ENCODE measurements at places on chromosomes 2 and 18.

DNA sequence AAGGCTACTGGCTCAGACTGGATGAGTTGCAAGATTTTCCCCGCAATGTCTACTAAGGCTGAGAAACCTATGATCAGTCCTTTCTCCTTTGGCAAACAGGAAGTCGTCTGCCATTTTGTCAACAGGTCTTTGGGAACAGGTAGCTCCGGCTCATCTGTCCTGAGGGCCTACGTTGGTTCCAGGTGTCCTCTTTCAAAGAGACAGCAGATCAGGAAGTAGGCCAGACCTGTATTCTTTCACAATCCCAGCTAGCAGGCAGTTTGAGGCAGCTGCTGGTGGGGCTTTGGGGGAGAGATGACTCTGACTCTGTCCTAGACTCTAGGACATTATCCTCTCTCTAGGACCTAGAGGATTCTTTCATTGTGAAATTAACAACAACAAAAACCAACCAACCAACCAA is 98.6 kb downstream of the ACTR2 start:
- DNase-seq: no peak

- no peak for DNase-seq
Observed at GRCh38 chr2:241926541-241927311, 57.2 kb downstream of the RTP5 start.

GRCh38 chr2:134227666-134228065 is 26.2 kb upstream of the MGAT5 start:
- no peak for DNase-seq

- DNase-seq: no peak
Observed at GRCh38 chr18:49238433-49239042, 221.9 kb downstream of the DYM start.

DNA sequence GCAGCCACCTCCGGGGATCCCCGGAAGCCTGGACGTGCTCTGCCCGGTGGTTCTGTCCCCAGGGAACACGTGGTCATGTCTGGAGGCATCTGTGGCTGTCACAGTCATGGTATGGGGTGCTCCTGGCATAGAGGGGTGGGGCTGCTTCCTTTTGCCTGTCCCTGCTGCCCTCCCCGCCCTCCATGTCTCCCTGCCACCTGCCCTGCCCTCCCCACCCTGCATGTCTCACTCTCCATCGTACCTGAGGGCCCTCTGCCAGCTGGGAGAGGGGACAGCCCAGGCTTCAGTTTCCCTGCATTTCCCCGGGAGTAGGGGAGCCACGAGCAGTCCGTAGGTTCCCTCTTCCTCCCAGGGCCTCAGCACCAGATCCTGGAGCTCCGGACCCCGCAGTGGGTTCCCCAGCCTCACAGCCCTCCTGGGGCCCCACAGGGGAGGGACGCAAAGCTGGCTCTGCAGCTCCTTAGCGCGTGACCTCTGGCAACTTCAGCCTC is 90.0 kb upstream of the CTDP1 start:
- no peak for DNase-seq

DNA sequence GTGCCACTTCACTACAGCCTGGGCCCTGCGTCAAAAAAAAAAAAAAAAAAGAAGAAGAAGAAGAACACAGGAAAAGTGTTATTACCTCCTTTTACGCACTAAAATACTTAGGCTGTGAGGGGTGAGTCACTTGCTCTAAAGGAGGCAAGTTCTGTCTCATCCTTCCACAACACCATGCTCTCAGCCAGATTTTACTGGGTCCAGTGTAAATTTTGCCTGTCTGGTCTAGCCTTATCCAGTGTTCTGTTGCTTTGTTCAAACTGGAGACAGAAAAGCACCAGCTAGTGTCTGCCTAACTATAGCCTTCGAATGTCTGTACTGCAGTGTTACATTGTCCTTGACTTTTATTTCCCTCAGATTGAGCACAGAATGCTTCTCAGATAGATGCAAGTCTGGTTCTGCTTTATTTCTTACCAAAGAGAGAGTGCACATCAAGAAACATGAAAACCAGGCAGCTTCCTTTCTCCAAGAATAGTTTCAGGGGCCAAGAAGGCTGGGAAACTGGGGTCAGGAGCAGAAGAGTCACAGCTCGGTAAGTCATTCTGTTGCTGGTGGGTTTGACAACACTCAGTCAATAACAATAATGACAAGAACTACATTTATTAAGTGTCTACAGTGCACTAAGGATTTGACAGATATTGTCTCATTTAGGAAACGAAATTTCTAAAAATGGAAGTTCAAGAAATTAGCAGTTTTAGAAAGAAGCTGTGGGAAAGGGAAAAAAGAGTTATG is 3.1 kb upstream of the MSGN1 start:
- no peak for DNase-seq

DNA sequence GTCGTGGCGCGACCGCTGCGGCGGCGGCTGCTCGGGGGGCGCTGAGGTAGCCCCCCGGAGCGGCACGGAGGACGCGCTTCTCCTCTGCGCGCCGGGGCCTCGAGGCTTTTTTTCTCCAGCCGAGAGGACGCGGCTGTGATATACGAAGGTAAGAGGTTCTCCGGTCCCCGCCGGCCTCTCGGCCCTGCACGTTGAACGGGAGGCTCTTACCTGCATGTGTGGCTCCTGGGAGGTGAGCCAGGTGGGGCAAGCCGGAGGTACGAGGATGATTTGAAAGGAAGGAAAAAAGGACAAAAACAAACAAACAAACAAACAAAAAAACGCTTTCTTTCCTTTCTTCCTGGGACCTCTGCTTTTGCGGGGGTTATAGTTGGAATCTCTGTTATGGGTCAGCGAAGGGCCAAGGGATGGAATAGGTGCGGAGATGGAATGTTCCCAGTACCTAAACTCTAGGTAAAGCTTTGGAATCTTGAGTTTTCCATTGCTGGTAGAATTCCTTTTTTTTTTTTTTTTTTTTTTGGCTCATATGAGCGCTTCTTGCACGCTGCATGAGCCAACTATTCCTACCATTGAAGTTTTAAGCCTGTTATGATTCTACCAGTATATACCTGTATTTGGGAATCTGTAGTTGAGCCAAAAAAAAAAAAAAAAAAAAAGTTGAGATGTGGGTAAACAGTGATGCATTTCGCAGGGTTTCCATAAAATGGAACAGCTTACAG is 674 bp downstream of the PTPN4 start:
- peak; percentile 41 for DNase-seq

GRCh38 chr2:171522052-171522787 is at the start of gene CYBRD1:
Gene CYBRD1 (plus strand): TSS chr2:171522474. CDS start chr2:171522546, 72 bp downstream.
- no peak for DNase-seq

DNA sequence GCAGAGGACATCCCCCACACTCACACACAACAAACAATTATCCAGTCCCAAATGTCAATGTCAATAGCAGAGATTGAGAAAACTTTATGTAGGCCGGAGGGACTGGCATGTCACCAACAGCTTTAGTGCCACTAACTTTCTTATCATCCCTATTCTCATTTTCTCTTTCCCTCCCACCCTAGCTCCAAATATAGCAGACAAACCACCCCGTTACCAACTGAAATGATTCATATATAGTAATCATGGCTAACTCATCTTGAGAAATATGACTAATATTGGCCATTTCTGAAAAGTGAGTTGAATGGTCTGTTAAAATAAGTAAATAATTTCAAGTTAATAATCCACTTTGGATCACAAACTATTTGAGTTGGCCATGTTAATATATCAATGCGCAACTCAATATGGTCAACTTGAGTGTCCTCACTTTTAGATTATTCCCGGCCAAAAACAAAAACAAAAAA is 242.1 kb upstream of the RND3 start:
- no peak for DNase-seq

GRCh38 chr18:77528872-77529271 is 279.2 kb downstream of the GALR1 start:
- DNase-seq: no peak

- no peak for DNase-seq
Observed at GRCh38 chr2:39479053-39479670, 42.1 kb upstream of the MAP4K3 start.
